ENCODE measurements at places on chromosomes 7 and 10.

GRCh38 chr7:115476671-115477181 lies 553.8 kb downstream of the TFEC start:
- DNase-seq = no peak

DNA sequence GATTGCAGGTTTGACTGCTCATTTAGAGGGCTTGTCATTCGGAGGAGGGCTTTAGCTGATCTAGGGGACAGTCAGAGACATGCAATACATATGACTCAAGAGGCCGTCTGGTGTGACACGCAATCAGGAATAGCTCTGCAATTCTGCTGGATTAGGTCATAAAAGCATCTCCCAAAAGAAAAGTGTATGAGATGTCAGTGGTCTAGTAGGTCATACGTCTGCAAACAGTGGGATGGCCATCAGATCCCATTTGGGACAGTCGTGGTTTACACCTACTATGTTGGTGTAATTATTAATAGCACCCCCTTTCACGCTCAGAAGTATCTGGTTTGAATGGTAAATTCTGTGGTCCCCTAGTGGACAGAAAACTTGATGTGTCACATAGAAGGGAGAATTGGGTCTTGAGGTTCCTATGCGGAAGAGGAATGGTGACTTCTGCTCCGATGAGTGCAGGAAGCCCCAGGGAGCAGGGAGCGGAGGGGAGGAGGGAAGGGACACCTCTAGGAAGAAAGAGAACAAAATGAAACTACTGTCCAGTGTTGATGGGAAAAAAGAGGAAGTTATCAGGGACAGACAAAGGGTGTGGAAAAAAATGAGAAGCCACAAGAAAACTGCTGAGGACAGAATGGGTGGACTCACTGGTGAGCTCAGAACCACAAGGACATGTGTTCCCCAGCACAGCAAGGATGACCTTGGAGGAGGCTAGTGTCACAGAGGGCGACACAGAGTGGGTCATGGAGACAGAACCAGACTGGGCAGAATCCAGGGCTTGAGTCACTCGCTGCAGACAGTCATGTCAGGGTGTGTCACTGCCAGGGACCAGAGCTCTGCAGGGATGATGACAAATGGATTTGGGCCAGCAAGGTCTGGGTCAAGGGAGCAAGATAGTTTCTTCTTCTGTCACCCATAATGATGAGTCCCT lies 59.9 kb downstream of the MAP3K8 start:
- DNase-seq = no peak

- DNase-seq = peak; percentile 75
Measured at GRCh38 chr7:18086165-18087025, 58.7 kb upstream of the PRPS1L1 start.

DNA sequence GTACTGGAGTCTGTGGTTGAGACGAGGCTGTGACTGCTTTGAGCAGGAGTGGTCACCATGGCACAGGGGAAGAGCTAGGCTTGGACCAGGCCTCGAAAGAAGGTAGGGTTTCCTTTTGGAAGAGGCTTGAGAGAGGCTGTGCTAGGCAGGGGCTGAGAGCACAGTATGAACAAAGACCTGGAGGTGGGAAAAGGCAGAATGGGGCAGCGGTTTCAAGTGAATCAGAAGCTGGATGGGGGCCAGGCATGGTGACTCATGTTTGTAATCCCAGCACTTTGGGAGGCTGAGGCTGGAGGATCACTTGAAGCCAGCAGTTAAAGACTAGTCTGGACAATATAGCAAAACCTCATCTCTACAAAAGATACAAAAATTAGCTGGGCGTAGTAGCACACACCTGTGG lies 65.9 kb downstream of the CLIP2 start:
- DNase-seq = peak; percentile 29

DNA sequence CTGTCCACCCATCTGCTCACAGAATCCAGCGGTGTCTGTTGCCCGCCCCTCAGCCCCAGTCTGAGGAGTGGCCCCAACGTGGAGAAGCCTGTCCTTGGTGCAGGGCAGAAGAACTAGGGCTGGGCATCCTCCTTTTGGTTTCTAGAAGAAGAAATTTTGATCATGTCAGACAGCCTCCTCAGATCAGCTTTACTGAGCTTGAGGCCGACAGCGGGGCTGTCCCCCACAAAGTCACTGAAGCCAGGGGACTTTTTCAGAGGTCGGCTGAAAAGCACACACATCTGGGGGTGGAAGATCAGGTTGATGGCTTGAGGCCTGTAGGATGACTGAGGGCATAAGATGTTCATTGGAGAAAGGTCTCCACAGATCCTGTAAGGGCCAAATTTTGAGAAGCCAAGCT lies 767.9 kb downstream of the GRID1 start:
- no peak for DNase-seq

GRCh38 chr10:70509757-70510147 lies 31.2 kb downstream of the PALD1 start:
- no peak for DNase-seq

GRCh38 chr7:100545360-100546128 lies 6.5 kb downstream of the AGFG2 start:
- DNase-seq = no peak

DNA sequence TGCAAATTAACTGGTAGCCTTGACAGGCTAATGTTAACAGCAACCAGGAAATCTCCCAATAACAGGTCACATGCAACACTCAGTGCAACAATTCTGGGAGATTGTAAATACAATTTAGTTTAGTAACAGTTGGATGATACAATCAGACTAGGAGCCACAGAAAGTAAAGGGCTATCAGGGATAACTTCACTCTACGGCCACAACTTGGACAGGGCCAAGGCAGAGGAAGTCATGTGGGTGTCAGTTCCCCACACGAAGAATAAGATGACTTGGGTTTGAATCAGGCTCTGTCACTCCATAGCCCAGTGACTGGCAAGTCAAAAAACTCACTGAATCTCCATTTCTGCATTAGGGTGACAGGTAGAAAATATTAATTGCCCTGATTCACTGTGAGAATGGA lies 217.3 kb upstream of the CCDC6 start:
- no peak for DNase-seq

DNA sequence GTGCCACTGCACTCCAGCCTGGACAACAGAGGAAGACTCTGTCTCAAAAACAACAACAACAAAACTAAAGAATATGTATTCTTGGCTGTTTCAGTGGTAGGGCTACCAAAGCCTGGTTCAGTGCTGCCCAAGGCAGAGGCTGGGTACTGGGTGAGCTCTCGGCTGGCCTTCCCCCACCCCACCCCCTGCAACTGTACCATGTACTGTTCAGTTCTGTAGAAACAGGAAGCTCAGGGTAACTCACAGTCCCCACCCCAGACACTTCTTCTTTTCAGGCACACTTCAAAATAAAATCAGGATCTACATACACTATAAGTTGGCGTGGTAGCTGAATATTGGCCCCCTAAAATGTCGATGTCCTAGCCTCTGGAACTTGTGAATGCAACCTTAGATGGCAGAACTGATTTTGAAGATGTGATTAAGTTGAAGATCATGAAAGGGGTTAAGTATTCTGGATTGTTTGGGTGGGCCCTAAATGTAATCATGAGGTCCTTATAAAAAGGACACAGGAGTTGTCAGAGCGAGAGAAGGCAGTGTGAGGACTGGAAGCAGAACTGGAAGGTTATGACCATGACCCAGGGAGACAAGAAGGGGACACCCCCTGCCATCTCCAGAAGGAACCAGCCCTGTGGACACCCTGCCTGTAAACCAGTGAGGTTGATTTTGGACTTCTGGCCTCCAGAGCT lies 31.2 kb downstream of the TBXAS1 start:
- no peak for DNase-seq

GRCh38 chr10:69855346-69856111 lies 53.8 kb downstream of the COL13A1 start:
- DNase-seq = no peak

DNA sequence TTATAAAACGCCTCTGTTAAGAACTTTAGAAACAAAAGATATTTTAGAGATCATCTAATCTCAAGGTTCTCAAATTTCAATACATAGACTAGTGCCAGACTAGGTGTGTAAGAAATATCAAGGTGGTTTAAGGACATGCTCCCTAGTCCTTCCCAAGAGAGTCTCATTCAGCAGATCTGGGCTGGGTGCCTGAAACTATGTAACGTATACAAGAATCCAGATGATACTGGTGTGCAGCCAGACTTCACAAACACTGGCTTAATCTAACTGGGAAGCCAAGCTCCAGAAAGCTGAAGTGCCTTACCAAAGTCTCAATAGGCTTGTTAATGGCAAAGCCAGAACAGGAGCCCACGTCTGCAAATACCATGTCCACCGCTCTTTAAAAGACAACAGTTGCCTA lies 105.0 kb upstream of the AMPH start:
- no peak for DNase-seq

GRCh38 chr7:4203626-4204512 lies 478.2 kb upstream of the FOXK1 start:
- no peak for DNase-seq

GRCh38 chr7:47180516-47180826 lies 401.4 kb downstream of the TNS3 start:
- no peak for DNase-seq

DNA sequence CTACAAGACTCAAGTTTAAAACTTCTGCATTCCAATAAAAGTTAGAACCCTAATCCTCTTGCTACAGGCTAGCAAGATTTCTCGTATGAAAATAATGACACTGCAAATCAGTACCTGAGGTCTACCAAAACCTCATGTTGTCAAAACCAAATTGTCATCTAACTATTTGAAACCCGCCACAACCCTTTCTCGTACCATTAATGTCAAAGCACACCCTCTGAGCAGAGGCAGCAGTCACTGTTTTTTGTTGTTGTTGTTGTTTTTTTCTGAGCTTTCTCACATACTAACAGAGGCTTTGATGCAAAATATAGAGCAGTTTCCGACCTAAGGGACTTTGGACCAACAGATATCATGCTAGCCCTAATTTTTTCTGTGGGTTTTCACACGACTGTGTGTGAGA lies 563.9 kb upstream of the C7orf33 start:
- no peak for DNase-seq

- peak; percentile 71 for DNase-seq
Measured at GRCh38 chr7:150986099-150986512, 4.7 kb upstream of the NOS3 start.

DNA sequence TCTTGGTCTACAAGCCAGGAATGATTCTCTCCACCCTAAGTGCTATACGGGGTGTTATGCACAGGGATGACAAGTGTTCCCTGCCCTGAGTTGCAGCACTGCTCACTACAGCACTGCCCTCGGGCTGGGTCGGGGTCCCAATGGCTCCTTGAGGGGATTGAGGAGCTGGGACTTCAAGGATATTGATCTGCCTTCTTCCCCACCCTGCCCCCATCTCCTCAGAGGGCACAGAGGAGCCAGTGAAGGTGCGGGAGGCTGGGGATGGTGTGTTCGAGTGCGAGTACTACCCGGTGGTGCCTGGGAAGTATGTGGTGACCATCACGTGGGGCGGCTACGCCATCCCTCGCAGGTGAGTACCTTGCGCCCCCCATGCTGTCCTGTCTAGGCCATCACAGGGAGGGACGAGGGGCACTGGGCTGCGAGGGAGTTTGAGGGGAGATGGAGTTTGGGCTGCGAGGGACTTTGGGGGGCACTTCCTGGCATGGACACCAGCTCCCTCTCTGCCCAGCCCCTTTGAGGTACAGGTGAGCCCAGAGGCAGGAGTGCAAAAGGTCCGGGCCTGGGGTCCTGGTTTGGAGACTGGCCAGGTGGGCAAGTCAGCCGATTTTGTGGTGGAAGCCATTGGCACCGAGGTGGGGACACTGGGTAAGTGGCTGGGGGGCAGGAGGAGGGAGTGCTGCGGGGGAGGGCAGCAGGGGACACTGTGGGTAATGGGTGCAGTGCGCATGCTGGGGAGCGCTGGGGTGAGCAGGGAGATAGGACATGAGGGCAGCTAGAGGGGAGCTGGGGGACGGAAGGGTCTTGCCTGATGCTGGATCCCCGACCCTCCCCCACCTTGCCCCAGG lies 10.3 kb downstream of the FLNC start:
- DNase-seq = no peak

- no peak for DNase-seq
Measured at GRCh38 chr7:104960741-104961448, 53.1 kb upstream of the KMT2E start.

- no peak for DNase-seq
Measured at GRCh38 chr7:111516612-111517011, 45.7 kb downstream of the IMMP2L start.

DNA sequence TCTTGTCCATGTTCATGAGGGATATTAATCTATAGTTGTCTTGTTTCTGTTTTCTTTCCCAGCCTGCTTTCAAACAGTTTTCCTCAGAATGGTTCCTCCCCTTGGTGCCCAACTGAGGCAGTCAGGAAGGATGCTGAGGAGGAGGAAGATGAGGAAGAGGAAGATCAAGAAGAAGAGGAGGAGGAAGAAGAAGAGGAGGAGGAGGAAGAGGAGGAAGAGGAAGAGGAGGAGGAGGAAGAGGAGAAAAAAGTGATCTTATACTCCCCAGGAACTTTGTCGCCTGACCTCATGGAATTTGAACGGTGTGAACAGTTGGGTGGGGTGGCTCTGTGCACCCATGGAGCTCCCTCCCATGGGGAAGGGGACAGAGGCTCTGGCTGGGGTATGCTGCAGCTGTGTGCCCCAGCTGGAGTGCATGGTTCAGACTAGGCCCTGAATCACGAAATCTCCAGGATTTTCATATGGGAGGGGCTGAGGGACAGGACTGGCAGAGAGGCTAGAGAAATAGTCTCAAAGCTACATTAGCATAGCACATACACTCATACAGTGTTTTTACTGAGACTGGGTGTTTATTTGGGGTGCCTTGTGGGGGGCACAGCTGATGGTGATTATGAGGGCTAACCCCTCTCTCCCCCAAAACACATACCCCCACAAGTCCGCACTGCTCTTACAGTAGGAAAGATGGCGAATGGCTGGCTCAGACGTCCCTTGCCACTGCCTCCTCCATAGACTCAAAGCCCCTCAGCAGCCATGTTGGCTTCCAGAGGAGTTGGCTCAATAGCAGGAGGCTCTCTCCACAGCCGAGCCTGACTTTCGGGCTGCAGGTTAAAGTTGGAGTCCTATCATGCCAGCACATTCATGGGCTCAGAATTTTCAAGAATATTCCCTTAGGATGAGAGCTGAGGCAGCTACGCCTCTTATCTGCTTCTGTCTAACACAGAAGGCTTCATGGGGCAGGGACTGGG lies 11.9 kb downstream of the STRA8 start:
- DNase-seq = no peak

- no peak for DNase-seq
Measured at GRCh38 chr10:98292971-98293370, 25.0 kb upstream of the LOXL4 start.

DNA sequence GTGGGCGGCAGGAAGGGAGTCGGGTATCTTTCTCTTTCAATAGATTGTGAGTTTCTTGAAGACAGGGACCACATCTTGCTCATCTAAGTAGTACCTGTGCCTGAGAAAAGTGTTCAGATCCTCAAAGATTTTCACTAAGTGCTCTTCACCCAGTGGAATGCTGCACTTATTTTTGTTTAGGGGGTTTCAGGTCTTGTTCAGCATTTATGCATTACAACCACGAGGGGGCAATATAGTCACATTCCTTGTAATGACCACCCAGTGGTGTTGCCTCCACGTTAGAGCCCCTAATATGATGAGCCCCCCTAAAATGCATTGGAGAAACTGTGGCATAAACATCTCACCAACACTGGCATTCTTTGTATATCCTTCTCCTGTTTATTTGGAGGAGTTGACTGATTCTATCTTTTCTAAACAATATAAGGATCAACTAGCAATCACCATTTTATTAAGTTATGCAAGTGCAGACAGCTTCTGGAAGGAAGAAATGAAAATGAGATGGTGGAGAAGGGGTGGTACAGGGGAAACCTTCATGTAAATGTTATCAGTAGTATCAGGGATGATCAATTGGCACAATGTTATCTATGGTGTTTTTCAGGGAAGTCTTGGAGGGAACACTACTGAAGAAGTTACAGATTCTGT lies 3.1 kb upstream of the PAPSS2 start:
- peak; percentile 14 for DNase-seq

- DNase-seq = no peak
Measured at GRCh38 chr10:102517553-102517952, 13.8 kb downstream of the SUFU start.

All from NCI-H345 (cell line).